ENCODE measurements at places on chromosomes 11 and 22. TPM values are rescaled to one million over a fixed set of nuclear protein-coding genes. Genes with fewer than 3 reads are reported as not detected.

The ABTB2 gene
- 4.7 TPM for total RNA-seq

The PDE2A gene
- 49.6 TPM for total RNA-seq

The C11orf86 gene
- not detected for total RNA-seq

The OR5A2 gene
- total RNA-seq, result not detected

The OR4A16 gene
- total RNA-seq, result not detected

The BATF2 gene
- 4.6 TPM for total RNA-seq

The ANO9 gene
- total RNA-seq, result 17.9 TPM

- DNase-seq, result no peak
These were observed 40.6 kb downstream of the RSF1 start for GRCh38 chr11:77779935-77780334.

- no peak for DNase-seq
These were observed 19.9 kb downstream of the SLC25A18 start for GRCh38 chr22:17583151-17583550.

DNA sequence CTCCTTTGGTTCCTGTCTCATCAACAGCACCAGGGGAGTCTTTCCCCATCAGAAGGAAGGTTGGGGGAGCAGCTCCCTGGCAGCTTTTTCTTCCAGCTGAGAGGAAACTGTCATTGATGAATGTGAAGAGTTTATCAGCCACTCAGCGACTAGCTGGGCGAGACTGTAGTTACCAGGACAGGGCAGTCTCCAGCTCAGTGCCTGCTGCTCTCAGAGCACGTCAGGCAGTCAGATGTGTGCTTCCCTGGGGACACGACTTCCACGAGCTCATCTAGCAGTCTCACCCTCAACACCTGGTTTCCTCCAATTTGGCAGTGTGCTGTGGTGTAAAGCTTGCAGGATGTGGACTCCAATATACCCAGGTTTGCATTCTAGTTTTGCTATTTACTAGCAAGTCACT, 12.5 kb upstream of the C1QTNF4 start:
- no peak for DNase-seq

DNA sequence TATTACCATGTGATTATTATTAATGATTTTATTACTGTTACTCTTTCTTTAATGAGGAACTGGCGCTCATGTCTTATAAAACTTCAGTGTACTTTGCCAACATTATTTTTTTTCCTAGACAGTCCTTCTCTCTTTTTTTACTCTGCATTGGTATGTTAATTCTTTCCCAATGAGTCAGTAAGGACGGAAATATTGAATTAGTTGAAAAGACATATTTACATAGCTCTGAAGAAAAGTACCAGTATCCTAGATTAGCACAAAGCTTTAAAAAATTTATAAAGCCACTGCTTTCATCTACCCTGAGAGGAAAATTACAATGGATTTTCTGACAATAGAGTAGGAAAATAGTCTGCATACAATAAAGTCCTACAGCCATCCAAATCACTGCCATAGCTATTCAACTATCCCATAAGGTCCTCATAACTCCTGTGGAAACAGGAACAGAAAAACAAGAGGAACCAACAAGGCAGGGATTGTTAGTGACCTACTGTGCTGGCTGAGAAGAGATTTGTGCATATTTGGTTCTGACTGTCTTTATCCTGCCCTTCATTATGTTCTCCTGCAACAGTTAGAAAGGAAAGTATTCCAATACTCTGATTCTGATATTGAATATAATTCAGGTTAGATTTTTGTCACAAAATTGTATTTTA, 314.4 kb downstream of the AASDHPPT start:
- no peak for DNase-seq

DNA sequence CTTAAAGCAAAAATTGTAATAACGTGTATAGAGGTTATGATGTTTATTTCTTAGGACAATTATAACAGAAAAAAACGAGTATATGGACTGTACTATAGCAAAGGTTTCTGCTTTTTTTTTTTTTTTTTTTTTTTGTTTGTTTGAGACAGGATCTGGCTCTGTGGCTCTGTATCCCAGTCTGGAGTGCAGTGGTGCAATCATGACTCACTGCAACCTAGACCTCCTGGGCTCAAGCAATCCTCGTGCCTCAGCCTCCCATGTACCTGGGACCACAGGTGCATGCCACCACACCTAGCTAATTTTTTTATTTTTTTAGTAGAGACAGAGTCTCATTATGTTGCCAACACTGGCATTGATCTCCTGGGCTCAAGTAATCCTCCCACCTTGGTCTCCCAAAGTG, 39.2 kb downstream of the ZFTA start:
- DNase-seq, result no peak

GRCh38 chr22:37855462-37855861, 6.2 kb downstream of the EIF3L start:
- DNase-seq, result no peak

- DNase-seq, result no peak
These were observed 31.9 kb downstream of the MAML2 start for GRCh38 chr11:96311120-96311568.

DNA sequence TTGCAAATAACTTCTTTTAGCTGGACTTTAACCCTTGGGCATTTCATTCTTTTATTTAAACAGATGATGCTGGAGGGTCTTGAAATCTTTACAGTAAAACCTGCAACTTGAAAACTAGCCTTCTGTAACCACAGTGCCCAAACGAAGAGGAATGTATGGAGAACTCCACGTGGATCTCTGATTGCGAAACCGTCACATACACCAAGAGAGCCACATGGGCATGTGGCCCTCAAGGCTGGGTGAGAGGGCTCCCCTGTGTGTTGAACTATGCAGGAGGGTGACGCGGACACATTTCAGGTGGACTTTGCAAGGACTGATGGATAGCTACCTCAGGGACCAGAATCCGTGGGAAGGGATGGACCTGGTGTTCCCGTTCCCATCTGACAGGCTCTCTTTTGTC, 30.6 kb downstream of the FAM118A start:
- DNase-seq, result no peak

GRCh38 chr22:49770547-49771265, 57.0 kb downstream of the BRD1 start:
- no peak for DNase-seq

DNA sequence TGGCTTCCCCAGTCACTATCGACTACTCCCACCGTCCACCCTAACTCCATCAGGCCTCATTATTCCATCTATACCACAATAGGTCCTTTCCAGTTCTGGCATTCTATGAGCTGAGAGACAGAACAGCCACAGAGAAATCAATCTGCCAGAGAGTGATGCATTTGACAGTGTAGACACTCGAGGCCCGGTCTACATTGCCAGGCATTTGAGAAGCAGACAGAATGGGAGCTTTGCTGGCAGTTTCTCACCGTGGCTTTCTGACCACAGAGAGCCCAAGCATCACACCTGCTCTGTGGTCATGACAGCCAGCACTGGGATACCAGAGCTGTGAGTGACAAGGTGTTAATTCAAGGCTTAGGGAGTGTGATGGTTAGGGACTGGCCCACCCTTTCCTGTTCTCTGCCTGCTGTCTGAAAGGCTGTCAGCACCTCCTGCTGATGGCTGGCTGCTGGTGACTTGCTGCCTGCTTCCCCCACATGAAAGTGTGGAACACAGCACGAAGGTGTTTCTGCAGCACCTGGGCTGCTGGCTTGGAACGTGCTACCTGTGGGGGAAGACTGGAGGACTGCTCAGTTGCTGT, 137.8 kb downstream of the KIRREL3 start:
- no peak for DNase-seq

GRCh38 chr11:74634537-74634936, 42.2 kb downstream of the POLD3 start:
- DNase-seq, result no peak

All from ureter (tissue), 1 donor.